HFF-Myc (cell line): ENCODE measurements at places on chromosomes 16 and 17.

DNA sequence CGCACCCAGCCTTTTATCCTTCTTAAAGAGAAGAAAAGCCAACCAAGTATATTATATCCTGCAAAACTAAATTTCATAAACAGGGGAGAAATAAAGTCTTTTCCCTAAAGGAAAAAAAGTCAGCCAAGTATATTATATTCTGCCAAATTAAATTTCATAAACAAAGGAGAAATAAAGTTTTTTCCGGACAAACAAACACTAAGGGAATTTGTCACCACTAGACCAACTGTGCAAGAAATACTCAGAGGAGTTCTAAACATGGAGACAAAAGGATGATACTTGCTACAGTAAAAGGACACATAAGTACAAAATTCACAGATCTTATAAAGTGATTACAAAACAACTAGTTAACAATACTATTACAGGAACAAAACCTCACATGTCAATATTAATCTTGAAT, 14.4 kb upstream of the CCL18 start:
- DNase-seq: no peak

- no peak for DNase-seq
Measured at GRCh38 chr17:27349540-27350021, 55.7 kb downstream of the WSB1 start.

DNA sequence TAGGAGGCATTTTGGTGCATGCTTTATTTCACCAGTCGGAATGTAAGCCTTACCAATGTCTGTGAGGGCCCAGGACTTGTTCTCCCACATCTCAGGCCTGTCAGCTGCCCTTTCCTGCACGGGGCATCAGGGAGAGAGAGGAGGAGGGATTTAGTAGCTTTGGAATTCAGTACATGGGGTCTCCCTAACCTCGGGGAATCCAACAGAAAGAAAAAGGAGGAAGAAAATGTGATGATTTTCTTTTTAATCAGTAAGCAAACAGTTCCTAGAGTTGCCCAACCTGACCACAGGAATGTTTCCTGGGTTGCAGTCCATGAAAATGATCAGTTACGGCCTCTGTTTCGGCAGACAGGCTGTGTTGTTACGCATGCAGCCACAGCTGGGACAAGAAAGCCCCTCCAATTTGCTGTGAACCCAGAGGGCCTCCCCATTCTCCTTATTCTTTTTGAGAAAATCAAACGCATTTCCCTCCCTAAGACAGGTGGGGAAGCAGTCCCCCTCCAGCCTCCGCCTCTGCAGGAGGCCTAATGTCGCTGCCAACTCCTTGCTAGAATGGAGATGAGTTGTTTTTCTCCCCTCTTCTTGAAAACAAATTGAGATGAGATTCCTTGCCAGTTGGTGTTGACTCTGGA, 53.1 kb upstream of the TANGO6 start:
- DNase-seq: no peak

DNA sequence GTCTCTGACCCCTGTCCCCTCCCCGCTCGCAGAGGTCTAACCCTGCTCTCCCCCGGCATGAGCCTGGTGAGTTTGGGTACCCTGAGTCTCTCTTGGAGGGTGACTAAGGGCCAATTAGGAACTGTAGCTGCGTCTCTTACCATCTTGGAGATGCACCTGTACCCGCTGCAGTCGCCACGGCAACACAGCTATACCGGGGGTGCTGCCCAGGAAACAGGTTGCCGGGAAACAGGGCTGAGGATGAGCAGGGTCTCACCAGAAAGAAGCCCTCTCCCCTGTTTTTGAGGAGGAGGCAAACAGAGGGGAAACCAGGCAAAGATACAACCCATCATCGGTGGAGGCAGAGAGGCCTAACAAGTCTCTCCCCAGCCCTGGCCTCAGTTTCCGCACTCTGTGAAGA, 140.2 kb downstream of the TMEM132E start:
- DNase-seq: no peak

DNA sequence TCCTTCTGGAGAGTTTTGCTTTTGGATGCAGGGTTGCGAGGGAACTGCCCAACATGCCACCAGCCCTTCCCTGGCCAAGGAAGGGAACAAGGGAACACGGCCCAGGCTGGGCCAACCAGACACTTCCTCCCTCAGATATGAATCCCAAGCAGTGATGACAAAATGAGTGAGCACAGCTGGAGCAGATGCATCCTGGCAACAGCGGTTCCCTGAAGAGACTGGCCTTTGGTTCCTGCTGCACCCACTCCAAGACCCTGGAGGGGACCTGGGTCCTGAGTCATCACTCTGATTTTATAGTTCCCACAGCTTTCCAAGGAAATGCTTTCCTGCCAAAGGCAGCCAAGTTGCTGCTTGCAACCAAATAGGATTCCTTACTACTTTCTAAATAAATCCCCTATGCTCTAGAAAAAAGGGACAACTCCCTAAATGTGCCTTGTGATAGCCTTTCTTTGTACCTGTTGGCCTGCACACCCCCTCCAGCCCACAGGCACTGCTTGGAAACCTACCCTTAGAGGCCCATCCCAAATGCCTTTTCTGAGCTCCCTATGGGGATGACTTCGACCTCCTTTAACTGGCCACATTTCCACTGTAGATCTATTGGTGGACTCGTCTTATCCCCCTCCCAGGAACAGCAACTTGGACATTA, 5.3 kb downstream of the ST3GAL2 start:
- DNase-seq: peak; percentile 66

GRCh38 chr16:57754354-57755060, 18.9 kb downstream of the KATNB1 start:
- no peak for DNase-seq

- DNase-seq: no peak
Measured at GRCh38 chr16:82033006-82033405, 2.0 kb upstream of the HSD17B2 start.
